ENCODE measurements at places on chromosomes 1 and 21. TPM values are rescaled to one million over a fixed set of nuclear protein-coding genes. Genes with fewer than 3 reads are reported as not detected.

Gene DBT
- total RNA-seq = 10.5 TPM

Gene CRP
- total RNA-seq = not detected

Gene CD84
- total RNA-seq = 6.6 TPM

Gene SHE
- total RNA-seq = 9.0 TPM

GRCh38 chr1:27563591-27564471 lies 40.1 kb downstream of the AHDC1 start:
- H3K4me1 ChIP-seq = peaks cover 94% of the 10 kb centered on the region
- no peaks in the 10 kb centered on the region for H3K36me3 ChIP-seq
- H3K4me3 ChIP-seq = peak overlapping the region; percentile 3
- peak overlapping the region; percentile 95 for H3K27ac ChIP-seq

GRCh38 chr1:25066256-25066655 lies 136.2 kb upstream of the RUNX3 start:
- H3K36me3 ChIP-seq = no peaks in the 10 kb centered on the region
- no peaks in the 10 kb centered on the region for H3K27me3 ChIP-seq
- no peak for DNase-seq
- H3K4me3 ChIP-seq = no peak overlapping the region

DNA sequence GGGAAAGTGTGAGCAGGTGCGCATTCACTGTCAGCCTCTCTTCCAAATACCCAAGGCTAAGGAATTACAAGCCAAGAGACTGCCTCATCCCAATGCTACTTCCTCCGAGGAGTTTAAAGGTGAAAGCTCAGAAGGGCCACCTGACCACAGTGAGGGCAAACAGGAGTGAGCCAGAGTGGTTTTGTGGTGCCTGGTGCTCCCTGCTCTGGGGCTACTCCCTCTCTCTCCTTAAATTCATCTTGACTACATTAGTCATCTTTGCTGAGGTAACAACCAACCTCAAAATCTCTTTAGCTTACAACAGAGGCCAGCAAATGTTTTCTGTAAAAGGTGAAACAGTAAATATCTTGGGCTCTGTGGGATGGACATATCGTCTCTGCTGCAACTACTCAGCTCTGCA lies 14.2 kb upstream of the ZBTB8A start:
- no peak for DNase-seq
- H3K4me3 ChIP-seq = no peak overlapping the region
- no peaks in the 10 kb centered on the region for H3K4me1 ChIP-seq
- no peak overlapping the region for H3K27ac ChIP-seq
- no peaks in the 10 kb centered on the region for H3K27me3 ChIP-seq
- no peaks in the 10 kb centered on the region for H3K36me3 ChIP-seq

DNA sequence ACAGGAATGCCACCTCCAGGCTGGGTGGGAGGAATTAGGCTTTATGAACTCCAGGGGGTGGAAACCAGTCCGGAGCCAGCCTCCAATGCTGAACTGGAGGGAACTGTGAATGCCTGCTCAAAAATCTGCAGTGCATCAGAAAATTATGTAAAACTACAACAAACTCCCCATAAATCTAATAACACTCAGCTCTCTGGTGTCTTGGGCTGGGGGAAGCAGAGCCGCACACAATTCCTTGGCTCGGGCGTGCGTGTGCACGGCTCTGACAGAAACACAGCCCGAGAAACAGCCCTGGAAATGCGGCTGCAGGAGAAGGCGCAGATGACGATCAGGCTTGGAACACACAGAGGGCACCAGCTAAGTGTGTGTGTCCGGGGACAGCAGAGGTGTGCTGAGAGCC lies 127.6 kb upstream of the VAMP3 start:
- no peak overlapping the region for H3K27ac ChIP-seq
- H3K4me1 ChIP-seq = no peaks in the 10 kb centered on the region
- peaks cover 8% of the 10 kb centered on the region for H3K27me3 ChIP-seq
- H3K36me3 ChIP-seq = no peaks in the 10 kb centered on the region

DNA sequence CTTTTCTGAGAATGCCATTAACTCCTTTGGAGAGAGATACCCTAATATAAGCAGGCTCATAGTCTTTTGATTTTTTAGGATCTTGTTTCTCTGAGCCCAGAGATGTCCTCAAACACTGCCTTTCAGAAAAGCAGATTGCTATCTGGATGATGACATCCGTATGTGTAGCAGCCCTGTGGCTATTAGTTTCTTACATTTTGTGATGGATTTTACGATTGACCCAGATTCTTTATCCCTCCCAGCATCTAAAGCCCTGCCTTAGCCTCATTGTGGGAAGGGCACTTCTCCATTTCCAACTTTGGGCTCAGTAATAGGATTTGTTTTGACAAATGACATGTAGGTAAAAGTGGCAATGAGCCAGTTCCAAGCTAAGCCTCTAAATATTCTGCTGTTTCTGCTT lies 300.3 kb downstream of the TTLL7 start:
- peaks cover 11% of the 10 kb centered on the region for H3K4me1 ChIP-seq
- H3K36me3 ChIP-seq = no peaks in the 10 kb centered on the region
- DNase-seq = no peak
